ENCODE measurements at places on chromosomes 12 and 14.

- DNase-seq, result no peak
Observed at GRCh38 chr14:31993521-31993951, 83.6 kb upstream of the ARHGAP5 start.

GRCh38 chr14:35042632-35043031 is 3.4 kb upstream of the FAM177A1 start:
- no peak for DNase-seq

DNA sequence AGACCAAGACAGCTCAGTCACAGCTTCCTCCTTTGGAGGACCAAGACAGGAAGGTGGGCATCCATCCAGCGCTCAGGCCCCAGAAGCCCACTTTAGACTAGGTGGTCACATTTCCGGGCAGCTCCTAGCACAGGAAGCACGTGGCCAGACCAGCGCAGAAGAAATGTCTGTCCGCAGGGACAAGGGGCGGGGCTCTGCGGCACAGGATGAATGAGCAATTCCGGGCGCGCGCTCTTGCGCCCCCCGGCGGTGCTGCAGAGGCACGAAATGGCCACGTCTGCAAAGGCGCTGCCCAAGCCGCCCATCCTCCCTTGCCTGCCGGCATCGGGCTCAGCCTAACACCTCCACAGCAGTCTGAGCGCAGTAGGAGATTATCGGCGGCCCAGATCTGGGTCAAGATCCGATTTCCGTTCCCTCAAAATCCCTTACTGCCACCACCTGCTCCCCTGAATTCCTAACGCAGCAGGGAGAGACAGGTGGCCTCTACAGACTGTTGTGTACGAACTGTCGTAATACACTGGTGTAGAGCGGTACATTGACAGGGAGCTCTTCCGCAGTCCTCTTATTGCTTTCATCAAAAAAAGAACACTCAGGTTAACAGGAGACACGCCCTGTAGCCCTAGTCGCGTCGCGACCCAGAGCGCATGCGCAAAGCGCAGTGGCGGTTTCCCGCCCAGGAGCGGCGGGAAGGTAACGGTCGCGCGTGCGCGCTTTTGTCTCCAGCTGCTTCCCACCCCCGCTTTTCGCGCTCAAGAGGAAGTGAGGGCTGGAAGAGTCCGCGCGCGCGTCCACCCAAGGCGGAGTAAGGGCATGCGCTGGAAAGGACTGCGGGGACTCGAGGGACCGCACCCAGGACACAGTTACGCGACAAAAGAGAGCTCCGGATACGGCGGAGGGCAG is 794 bp downstream of the TUBA1B start:
- peak; percentile 90 for DNase-seq

DNA sequence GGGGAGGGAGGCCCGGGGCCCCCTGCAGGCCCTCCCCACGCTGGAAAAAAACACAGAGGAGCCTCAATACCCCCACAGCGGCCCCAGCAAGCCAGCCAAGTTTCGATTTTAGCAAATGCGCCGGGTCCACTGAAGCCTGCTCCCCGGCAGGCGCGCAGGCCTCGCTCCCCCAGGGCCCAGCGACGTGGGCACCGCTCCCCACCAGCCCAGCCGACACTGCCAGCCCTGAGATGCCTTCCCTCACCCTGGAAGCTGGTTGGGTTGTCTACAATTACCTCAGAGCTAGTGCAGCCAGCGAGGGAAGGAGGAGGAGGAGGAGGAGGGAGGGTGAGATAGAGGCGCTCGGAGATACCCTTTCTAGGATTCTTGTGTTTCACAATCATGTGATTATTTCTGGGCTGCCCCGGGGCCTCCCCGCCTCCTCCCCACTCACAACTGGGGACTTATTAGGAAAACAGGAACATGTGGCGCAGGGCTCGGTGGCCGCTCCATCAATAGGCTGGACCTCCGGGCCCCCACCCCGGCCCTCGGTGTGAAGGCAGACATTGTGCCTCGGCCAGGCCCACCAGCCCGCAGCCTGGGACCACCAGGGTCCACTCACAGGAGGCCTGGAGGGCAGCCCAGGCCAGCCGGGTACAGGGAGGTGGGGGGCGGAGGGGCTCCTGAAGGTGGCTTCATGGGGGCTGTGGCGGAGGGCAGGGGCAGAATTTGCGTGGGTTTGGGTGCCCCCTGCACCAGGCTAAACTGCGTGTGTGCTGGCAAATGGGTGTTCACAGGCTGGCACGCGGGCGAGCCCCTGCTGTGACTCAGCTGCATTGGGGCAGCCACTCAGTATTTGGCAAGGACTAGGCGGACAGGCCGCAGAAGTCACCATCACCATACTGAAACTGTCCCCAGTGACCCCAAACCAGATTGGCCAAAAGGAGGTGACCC is 109.9 kb downstream of the NCOR2 start:
- no peak for DNase-seq

- DNase-seq, result no peak
Observed at GRCh38 chr14:54362089-54362504, 34.7 kb upstream of the CDKN3 start.

DNA sequence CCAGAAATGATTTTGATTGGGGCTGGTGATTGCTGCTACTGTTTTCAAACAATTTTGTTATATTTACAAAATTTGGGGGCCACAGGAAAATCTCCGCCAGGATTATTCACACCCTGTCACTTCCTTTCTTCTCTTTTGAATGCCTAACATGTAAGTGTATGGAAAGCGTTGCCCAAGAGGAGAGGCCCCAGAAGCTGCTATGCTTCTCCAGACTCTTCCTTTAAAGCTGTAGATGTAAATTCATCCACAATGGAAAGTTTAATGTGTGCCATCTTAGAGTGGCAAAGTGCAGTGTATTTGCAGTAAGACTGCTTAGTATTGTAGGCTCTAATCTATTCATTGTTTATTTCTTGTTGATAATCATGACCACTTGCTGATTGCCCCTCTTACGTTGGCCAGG is 136.7 kb upstream of the LRIG3 start:
- no peak for DNase-seq

- DNase-seq, result no peak
Observed at GRCh38 chr14:77988970-77989369, 181.2 kb upstream of the NRXN3 start.

DNA sequence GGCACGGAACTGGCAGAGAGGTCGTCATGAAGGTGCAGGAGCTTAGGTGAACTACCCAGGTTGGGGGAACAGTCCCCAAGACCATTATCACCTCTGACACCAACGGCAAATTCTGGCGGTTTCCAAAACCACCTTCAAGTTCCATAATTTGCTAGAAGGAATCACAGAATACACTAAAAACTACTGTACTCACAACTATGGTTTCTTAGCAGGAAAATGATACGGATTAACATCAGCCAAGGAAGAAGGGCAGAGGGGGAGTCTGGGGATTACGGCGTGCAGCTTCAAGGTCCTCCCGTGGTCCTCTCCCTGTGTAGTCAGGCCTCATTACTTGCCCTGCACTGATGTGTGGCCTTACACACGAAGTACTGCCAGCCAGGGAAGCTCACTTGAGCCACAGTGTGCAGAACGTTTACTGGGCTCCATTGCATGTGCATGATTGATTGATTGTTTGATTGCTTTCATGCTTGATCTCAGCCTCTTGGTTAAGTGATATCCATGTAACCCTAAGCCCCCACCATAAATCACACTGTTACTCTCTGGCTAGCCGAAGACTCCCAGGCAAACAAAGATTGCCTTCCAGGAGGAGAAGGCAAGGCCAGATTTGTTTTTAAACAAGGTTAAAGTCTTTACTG is 837 bp upstream of the STX2 start:
- no peak for DNase-seq

DNA sequence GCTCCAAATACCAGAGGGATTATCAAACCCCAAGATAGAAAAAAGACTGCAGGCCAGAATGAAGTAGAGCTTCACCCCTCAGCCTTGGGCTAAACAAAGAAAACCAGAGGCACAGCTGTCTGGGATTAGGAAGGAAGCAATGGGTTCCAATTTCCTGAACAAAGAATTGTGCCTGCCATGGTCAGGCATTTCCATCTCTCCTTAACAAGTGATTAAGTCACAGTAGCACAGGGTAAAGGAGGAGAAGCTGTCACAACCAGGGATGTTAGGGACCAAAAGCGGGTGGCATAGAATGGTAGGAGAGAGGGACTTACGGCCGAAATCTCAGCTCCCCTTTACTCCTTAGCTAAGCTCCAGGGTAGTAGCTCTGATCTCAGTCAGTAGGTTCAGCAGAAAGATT is 33.9 kb downstream of the SPTLC2 start:
- no peak for DNase-seq

GRCh38 chr12:107400686-107401447 is 284.7 kb upstream of the PWP1 start:
- no peak for DNase-seq

DNA sequence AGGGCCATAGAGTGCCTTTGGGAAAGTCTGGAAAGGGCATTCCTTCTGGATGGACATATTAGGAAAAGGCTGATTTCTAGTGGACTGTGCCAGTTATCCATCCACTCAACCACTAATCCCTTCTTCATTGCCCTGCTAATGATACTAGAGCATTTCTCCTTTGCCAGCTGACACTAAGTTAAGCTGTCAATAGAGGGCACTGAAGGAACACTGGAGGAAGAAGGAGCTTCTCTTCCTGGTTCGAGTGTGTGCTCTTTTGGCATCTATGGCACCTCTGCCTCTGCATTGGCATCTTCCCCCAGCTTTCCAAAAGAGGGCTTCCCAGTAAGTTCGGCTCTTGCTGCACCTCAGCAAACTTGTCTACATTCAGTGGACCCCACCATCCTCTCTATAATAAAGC is 165.4 kb downstream of the DERA start:
- peak; percentile 12 for DNase-seq

DNA sequence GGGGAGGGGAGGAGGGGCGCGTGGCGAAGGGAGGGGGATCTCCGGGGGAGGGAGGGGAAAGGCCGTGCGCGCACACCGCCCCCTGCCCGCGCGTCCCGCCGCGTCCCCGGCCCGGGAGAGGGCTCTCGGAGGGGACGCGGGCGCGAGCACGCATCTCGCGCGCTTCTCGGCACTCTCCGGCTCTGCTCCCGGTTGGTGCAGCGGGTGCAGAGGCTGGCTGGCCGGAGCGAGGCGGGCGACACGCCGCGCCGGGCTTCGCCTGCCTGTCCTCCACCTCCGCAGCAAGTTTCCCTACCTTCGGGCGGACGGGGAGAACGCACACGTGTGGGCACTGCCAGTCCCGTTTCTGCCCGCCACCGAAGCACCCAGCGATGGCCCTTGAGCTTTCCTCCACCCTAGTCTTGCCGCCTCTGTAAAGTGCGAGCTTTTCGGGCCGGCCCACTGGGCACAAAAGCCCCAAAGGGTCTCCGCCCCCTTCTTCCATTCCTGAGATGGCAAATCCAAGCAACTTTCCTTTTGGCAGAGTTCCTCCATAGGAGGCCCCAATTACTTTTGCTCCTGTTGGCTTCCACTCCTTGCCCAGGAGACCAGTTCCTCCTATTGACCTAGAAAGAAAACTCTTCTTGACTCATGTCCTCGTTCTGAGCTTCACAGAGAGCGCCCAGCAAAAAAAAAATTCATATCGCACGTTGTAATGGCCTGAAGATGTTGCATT is 363 bp upstream of the CSAD start:
- peak; percentile 81 for DNase-seq

GRCh38 chr12:52667931-52668330 is 12.3 kb downstream of the KRT1 start:
- no peak for DNase-seq

DNA sequence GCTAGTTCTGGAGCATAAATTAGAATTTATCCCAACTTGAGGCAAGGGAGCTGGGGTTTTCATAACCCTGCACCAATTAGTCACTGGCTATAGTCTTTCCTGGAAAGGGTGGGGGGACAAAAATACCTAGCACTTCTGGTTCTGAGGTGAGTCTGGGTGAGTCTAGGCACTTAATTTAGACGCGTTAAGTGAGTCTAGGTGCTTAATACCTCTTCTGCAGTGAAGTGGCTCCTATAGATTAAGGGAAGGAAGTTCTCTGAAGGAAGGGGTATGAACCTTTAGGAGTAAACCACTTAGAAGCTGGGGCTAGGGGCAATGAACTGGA is 251.7 kb downstream of the EFCAB11 start:
- no peak for DNase-seq

DNA sequence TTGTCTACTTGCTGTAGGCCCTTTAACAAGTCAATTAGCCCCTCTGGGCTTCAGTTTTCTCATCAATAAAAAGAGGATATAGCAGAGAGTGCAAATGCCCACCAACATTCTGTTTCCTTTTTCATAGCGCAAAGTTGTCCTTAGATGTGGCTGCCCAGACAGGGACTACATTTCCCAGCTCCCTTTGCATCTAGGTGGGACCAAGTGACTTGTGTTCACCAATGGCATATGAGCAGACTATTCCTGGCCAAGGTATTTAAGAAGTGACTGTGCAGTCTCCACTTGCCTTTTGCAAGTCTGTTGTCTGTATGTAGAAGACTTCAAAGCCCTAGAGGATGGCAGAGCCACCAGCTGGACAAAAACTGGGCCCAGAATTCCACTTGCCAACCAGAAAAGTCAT is 59.7 kb downstream of the DAO start:
- DNase-seq, result peak; percentile 27

DNA sequence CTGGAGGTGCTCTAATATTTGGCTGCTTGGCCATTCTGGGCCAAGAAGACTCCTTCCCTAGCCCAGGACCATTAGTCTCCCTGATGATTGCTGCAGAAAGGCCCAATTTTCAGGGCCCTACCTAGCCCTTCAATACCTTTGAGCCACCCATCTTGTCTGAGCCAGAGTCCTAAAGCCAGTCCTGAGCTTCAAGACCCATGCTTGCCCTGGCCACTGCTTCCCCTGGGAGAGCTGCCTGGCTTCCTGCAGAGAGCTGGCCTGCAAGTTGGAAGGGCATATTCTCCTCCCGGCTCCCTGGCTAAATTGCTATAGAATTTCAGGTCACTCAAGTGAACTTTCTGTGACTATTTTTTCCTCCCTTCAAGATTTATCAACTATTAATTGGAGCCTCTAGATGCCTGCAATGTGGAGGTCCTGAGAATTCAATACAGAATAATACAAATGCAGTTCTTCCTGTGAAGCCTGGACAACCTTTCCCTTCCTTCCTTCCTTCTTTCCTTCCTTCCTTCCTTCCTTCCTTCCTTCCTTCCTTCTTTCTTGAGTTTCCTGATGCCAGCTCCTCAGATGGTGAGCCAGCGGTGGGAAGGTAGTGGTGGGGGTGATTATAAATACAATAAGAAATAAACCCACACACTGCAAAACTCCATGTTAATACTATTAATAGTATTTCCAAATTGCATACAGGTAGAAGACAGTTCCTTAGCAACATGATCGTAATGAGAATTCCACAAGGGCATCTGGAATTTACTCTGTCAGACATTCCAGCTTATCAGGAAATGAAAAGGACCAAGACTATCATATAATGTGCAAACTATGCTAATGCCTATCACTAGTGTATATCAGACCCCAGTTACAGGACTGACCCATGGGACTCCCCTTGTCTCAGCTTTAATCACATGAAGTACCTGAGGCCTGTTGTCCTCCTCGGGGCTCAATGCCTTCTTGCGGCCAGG is 108.1 kb downstream of the ZFP36L1 start:
- no peak for DNase-seq

DNA sequence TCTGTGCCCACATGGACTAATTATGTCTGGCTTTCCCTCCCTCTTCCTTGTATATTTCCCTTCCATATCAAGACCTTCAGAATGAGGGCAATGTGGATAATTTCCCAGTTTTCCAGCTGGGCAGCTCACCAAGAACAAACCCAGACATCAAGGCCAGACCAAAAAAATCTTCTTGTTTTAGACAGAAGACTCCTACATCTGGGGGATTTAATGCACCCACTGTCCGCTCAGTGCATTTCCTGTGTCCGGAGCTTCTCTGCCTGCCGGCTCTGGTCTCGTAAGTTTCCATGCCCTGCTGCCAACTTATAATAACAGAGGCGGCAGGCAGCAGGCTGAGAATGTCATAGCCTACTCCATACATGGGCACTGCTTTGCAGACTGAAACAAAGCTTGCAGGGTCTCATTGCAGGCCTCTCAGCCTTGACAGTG is 207.2 kb upstream of the BCL2L14 start:
- DNase-seq, result no peak
